ENCODE measurements at places on chromosomes 11 and 22.

GRCh38 chr22:32745251-32745995, 56.1 kb upstream of the TIMP3 start:
- DNase-seq = no peak

- no peak for DNase-seq
Observed at GRCh38 chr11:36464720-36465119, 45.4 kb downstream of the TRAF6 start.

GRCh38 chr11:35800970-35801953, 138.7 kb downstream of the TRIM44 start:
- DNase-seq = no peak

GRCh38 chr11:17604201-17604914, 57.3 kb downstream of the OTOG start:
- DNase-seq = no peak

- no peak for DNase-seq
Observed at GRCh38 chr11:60938500-60938899, 13.5 kb downstream of the SLC15A3 start.

DNA sequence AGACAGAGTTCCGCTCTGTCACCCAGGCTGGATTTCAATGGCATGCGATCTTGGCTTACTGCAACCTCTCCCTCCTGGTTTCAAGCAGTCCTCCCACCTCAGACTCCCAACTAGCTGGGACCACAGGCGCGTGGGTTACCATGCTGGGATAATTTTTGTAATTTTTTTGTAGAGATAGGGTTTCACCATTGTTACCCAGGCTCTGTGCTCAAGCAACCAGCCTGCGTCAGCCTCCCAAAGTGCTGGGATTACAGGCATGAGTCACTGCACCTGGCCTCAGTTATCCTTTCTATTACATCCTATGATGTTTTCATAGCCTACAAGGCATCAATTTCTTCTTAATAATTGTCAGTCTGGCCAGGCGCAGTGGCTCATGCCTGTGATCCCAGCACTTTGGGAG, 36.5 kb downstream of the LRRC74B start:
- DNase-seq = no peak

DNA sequence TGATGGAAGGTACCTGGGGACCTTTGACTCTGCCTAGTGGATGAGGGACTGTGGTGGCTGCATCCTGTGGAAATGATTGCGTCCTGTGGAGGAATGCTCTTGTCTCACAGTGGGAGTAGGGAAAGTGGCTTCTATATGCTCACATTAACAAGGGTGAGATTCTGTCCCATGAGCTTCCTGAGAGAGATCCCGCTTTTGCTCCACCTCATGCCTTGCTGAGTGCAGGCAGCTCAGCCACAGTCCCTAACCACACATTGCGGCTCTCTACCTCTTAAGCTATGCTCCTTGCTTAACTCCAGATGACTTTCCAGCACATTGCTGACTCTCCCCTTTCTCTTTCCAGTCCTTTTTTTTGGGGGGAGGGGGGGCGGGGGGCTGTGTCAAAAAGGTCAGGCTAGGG, 45.0 kb downstream of the TEAD1 start:
- no peak for DNase-seq

DNA sequence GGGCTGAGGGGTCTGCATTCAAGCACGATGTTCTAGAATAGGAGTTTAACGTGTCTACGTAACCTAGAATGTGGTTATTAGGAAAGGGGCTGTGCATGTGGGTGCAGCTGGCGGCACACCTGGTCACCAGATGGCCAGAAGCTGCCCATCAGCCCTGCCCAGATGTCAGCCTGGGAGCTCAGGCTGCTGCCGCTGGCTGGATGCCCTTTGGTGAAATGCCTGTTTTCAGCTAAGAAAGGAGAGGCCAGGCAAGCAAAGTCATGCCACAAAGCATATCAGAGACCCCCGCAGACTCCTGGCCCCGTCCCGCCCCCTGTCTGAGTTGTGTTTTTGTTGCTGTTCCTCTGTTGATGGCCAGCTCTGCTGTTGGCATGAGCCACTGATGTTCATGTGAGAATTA, 11.3 kb upstream of the ADORA2A start:
- no peak for DNase-seq

DNA sequence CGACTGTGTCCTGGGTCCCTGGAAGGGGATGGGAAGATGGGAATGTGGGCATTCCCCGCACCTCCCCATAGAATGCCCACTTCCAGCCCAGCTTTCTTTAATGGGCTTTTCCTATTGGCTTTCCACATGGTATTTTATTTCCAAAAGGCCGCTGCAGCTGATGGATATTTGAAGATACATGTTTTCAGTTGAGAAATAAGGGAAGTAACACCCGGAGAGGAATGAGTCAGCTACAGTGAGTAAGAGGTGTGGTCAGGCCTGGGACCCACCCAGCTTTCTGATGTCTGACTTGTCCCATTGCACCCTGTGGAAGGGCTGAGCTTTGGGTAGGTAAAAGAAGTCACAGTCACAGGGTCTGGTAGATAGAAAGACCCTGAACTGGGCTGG, 476.9 kb downstream of the MIAT start:
- DNase-seq = no peak

- no peak for DNase-seq
Observed at GRCh38 chr11:16759857-16760508, 21.5 kb downstream of the C11orf58 start.

GRCh38 chr11:244376-244775, 7.6 kb downstream of the PSMD13 start:
- no peak for DNase-seq

- no peak for DNase-seq
Observed at GRCh38 chr11:3036419-3036818, 20.8 kb downstream of the CARS1 start.

- no peak for DNase-seq
Observed at GRCh38 chr22:29004647-29005371, 56.8 kb downstream of the C22orf31 start.

- no peak for DNase-seq
Observed at GRCh38 chr11:7451952-7452494, 33.3 kb upstream of the OLFML1 start.

DNA sequence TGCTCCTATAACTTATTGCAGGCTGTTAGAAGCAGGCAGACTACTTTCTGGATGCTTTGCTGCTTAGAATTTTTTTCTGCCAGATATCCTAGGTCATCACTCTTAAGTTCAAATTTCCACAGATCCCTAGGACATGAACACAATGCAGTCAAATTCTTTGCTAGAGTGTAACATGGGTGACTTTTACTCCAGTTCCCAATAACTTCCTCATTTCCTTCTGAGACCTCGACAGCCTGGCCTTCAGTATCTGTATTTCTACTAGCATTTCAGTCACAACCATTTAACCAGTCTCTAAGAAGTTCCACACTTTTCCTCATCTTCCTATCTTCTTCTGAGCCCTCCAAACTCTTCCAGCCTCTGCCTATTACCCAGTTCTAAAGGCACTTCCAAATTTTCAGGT, 60.4 kb upstream of the ZBED5 start:
- no peak for DNase-seq

DNA sequence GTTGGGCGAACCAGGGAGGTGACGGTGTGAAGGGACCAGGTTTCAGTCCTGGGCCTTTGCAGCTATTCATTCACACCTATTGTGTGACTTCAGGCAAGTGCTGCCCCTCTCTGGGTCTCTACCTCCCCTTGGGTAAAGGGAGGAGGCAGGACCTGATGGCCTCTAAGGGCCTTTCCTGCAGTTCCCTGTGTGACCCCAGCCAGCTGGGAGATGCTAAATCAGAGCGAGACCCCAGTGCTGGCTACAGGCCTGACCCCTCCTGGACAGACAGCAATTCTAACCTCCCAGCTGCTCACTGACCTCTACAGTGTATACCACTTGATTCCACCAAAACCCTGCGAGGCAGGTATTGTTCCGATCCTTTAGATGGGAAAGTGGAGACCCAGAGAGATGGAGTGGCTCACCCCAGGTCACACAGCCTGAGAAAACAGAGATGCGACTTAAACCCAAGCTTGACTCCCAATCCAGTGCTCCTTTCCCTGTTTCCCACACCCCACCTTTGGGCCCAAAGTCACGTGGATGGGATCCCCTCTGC, 6.2 kb downstream of the MAFF start:
- no peak for DNase-seq

- DNase-seq = no peak
Observed at GRCh38 chr11:3162410-3163240, 2.5 kb downstream of the OSBPL5 start.

DNA sequence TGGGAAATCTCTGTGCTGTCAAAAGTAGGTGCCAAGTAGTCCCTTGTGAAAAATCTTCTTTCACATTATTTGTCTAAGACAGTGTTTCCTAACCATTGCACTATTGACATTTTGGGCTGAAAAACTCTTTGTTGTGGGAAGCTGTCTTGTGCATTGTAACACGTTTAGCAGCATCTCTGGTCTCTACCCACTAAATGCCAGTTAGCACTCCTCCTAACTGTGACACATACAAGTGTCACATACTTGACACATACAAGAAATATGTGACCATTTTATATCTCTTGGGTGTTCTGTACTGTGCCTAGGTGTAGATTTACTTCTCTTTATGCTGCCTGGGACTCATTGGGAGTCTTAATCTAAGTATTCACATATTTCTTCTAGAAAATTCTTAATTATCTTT, 57.8 kb downstream of the NXPE1 start:
- DNase-seq = no peak

DNA sequence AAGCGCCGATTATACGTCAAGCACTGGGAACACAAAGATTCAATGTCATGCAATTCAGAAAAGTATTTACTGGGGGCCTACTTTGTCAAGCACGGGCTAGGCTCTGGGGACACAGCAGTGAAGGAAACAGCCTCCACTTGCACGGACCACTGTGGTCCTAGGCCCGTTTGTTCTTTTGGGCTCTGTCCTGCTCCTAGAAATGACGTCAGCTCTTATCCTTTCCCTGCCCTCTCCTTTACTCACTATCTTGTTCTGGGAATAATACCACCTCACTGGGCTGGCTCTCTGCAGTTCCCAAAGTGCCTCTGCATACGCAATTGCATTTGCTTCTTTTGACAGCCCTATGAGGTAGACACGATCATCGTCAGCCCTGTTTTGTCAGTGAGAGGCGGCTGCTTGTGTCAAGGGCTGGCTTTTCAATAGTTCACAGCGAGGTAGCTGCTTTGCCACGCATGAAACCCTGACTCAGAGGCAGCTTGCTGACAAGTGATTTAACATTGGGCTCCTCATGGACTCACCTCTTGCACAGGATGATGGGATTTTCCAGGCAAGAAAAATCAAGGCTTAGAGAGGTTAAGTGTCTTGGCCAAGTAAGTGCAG, 22.9 kb upstream of the IGSF22 start:
- DNase-seq = no peak

DNA sequence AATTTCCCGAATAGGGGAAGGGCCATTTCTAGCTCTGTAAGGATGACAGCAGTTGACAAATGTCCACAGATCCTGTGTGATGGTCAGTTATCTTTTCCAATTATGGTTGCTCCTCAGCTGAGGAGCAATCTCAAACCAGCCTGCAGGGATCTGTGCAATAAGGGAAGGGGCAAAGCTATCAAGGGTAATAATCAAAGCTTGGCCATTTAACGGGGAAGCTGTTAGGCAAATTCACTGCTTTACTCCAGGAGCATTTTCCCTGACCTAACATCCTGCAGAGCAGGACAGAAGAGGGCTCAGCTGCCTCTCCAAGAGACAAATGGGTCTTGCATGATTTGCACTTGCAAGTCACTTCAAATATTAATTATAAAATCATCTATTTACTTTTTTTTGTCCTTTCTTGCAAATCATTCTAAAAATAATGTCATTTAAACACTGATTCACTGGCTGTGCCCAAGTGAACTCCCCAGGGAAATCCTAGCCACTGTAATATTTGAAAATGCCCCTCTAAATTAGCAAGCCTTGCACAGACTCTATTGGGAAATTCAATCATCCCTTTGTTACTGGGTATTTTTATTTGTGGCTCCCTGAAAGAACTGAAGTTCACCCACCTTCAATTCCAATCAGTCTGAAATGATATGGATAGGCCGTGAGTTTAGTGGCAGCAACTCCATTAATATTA, 1256.7 kb downstream of the LRRC4C start:
- no peak for DNase-seq

- DNase-seq = no peak
Observed at GRCh38 chr11:7004482-7004881, 15.7 kb downstream of the ZNF214 start.

DNA sequence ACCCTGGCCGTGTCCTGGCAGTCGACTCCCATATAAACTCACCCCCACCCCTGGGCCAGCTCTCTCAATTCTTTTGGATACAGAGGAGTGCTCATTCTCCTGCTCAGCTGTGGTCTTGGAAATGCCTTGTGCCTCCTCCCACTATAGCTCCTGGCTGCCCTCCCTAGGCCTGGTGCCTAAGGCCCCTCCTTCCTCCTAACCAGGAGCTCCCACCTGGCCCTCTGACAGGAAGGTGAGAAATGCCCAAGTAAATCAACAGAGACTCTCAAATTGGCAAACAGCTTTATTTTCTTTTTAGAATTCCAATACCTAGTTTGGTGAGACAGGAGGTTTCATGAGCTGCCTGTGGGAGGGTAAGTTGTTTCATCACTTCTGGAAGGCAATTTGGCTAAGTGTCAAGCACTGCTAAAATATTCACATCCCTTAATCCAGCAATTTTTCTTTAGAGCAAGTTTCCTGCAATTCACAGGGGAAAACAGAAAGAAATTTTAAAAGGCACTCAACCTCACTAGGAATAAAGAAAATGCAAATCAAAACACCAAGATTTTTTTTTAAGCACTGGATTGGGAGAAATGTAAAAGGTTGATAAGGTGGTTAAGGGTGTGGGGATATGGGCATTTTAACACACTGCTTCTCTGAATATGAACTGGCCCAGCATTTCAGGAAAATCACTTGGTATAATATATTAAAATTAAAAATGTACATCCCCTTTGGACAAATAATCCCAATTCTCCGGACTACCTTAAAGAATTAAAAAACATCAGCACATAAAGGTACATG, 209.7 kb upstream of the ARHGAP20 start:
- DNase-seq = no peak

DNA sequence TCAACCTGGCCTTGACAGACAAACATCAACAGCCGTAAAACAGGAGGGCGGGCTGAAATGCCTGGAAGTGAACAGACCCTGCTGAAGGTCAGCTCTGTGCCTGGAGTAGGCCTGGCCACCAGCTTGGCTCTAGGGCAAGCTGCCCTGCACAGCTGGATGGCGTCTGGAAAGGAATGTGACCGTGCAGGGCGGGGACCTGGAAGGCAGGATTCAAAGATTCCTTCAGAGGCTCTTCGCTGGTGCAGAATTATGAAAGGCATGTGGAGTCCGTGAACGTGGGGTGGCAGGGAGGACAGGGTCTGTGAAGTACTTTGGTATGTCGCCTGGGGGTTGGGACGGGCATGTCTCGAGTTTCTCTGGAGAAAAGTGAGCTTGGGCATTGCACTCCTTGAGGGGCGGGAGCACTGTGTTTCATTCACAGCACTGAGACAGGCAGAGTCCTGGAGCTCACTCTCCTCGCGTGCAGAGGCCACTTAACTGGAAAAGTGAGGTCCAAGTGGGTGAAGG, 1.5 kb downstream of the EHD1 start:
- no peak for DNase-seq

- no peak for DNase-seq
Observed at GRCh38 chr11:92633820-92634219, 335.6 kb upstream of the MTNR1B start.

- DNase-seq = no peak
Observed at GRCh38 chr22:35126993-35127392, 61.0 kb downstream of the ISX start.
